ENCODE measurements at places on chromosomes 3 and 15. TPM values are rescaled to one million over a fixed set of nuclear protein-coding genes. Genes with fewer than 3 reads are reported as not detected.
A peak's percentile ranks its signal among the peaks of the same experiment; 100 is the strongest.

DNA sequence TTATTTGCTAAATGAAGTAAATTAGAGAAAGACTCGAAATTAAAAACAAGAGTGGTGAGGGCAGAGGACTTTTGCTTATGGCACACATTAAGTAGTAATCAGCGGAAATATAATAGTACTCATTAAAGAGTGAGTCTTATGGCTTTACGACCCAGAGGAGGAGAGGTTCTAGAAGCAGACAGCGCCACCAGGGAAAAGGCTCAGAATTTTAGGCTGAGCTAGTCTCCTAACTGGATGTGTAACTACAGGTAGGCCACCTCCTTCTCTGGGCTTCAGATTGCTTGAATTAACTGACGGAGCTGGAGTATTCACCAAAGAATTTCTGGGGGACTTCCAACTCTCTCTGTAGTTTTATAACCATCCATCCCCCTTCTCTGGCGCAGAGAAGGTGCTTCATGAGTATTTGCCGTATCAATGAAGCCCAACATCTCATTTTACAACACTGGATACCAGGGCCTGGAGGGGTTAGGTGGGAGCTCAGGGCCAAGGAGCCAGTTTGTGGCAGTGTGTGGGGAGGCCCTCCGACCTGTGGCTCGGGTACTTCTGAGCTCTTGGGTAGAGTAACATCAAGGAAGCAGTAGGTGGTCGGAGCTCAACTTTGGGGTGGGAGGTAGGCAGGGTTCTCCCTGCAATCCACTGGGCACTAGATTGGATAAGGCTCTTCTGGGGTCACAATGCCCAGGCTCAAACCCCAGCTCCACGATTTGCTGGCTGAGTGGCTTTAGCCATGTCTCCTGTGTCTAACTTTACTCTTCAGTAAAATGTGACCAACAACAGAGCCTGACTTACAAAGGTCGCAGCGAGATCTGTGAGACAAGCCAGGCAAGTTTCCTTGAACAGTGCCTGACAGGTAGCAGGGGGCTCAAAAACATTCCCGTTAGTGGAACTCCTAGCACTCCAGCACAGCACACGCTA is 1.1 kb downstream of the CHCHD4 start:
- peak overlapping the region; percentile 94 for H3K27ac ChIP-seq
- no peaks in the 10 kb centered on the region for H3K27me3 ChIP-seq
- H3K36me3 ChIP-seq, result no peaks in the 10 kb centered on the region

Gene LMAN1L
- total RNA-seq, result not detected

DNA sequence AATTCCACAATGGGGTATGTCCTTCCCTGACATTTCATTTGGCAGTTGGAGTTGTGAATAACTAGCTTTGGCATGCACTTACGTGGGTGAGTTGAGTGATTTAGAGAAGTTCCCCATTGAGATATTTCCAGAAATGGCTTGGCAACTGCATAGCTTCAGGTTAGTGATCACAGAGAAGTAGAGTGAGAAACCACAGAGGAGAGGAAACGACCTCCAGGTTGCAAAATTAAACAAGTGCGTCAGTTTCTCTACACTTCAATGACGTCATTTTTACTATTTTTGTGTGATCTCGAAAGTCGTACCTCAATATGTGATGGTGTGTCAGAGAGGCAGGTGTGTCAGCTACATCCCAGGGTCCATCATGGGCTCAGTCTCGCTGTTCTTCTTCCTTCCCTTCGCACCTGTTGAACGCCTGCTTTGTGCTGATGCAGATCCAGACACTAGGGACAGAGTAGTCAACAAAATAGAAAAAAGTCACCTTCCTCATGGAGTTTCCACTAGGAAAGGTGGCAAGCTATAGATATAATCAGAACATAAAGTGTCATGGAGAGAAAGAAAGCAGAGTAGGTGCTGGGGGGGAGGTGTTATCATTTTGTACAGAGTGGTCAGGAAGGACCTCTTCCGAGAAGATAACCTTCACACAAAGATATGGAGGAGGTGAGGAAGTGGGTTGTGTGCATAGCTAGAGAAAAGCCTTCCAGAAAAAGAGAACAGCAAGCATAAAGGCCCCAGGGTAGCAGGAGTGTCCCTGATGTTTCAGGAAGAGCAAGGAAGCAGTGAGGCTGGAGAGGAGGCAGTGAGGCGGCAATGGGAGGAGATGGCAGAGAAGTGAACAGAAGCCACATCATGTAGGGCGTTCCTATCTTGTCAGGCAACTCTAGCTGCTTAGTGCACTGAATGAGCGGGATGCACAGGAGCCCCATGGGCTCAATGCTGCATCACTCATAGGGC is 75.6 kb downstream of the MCTP2 start:
- DNase-seq, result no peak
- H3K4me1 ChIP-seq, result no peaks in the 10 kb centered on the region
- no peak overlapping the region for H3K27ac ChIP-seq
- no peak overlapping the region for H3K4me3 ChIP-seq

GRCh38 chr3:146692254-146692653 is 87.1 kb upstream of the PLSCR5 start:
- no peaks in the 10 kb centered on the region for H3K27me3 ChIP-seq

DNA sequence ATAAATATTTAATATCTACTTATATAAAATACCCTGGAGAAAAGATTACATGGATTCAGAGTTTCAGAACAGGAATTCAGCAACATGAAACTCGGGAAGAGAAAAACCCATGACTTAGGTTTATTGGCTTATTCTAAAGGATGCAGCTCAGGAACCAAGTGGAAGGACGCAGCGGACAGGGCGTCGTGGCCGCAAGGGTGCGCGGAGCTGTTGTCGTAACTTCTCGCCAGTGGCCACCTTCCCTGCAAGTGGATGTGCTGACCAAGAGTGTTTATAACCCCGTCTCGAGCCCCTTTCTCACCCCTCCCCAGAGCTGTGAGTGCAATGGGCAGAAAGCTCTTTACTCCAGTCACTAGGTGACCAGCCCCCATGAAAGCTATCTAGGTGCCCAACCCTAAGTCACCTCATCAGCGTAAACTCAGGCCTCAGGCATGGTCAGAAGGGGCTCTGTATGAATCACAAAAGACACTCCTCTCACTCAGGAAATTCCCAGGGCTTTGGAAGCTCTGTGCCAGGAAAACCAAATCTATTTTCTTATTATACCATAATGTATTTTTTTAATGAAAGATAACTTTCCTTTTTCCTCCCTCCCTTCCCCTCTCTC is 77.3 kb downstream of the CHRNA7 start:
- no peak overlapping the region for H3K4me3 ChIP-seq
- DNase-seq, result no peak
- no peak overlapping the region for H3K27ac ChIP-seq
- no peaks in the 10 kb centered on the region for H3K4me1 ChIP-seq

DNA sequence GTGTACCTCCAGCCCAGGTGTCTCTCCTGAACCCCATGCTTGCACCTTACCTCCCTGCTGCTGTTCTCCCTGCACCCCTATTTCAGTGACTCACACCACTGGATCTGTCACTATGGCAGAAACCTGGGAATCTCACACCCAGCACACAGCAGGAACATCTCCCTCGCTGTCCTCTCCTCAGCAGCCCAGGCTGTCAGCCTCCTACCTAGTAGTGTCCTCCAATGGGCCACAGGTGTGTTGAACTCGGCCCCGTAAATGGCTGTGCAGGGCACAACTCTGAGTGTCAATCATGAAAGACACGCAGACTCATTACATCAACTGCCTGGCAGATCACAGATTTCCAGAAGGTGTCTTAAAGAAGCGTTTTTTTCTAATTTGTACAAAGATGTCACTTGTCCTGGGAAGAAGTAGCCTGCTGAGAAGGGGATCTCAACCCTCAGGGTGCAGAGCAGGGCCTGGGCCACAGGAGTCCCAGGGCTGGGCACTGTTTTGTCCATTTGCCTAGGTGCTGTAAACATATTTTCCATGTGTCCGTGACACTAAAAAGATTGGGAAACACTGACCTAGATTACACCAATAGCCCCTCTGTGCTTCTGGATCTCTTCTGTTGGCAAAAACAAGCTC is 33.8 kb downstream of the HOMER2 start:
- DNase-seq, result no peak
- H3K4me3 ChIP-seq, result no peak overlapping the region

DNA sequence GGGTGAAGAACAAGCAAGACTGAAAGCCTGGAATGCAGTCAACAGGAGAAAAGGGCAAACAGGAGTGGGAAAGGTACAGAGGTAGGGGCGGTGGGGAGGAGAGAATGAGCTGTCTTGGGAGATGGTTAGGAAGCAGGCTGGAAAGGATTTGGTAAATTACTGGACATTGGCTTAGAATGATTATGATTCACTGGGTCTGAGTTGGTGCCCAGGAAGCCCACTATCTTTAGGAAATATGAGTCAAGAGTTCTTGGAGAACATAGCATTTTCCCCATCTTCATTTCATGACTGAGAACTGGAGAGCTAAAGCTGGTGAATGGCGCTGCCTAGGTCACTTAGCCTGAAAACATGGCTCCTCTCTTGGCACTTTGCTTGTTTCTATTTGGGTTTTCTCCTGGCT is 74.7 kb upstream of the C3orf80 start:
- DNase-seq, result no peak
- no peak overlapping the region for H3K27ac ChIP-seq
- no peaks in the 10 kb centered on the region for H3K4me1 ChIP-seq
- H3K4me3 ChIP-seq, result no peak overlapping the region
- H3K36me3 ChIP-seq, result no peaks in the 10 kb centered on the region
- H3K27me3 ChIP-seq, result no peaks in the 10 kb centered on the region

- DNase-seq, result no peak
- no peaks in the 10 kb centered on the region for H3K27me3 ChIP-seq
- H3K4me1 ChIP-seq, result no peaks in the 10 kb centered on the region
These were observed 450.3 kb upstream of the THRB start for GRCh38 chr3:24944805-24945520.

Gene PLOD2
- 57.0 TPM for total RNA-seq

DNA sequence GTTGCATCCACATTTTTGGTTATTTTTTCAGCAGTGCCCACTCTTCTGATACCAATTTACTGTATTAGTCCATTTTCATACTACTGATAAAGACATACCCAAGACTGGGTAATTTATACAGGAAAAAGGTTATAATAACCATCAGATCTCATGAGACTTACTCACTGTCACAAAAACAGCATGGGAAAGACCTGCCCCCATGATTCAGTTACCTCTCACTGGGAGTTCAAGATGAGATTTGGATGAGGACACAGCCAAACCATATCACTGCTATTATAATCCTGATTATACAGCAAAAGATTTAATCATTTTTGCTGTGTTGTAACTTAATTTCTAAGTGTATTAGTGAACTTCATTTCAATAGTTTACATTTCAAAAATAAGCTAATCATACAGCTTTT is 6.6 kb downstream of the ZBED2 start:
- H3K4me3 ChIP-seq, result no peak overlapping the region
- no peaks in the 10 kb centered on the region for H3K27me3 ChIP-seq
- no peak overlapping the region for H3K27ac ChIP-seq

- no peak for DNase-seq
- no peaks in the 10 kb centered on the region for H3K36me3 ChIP-seq
- H3K27ac ChIP-seq, result no peak overlapping the region
- peaks cover 23% of the 10 kb centered on the region for H3K4me1 ChIP-seq
- H3K4me3 ChIP-seq, result no peak overlapping the region
- H3K27me3 ChIP-seq, result no peaks in the 10 kb centered on the region
These were observed 22.1 kb upstream of the TJP1 start for GRCh38 chr15:29844290-29844903.

Gene MYL3
- 1.3 TPM for total RNA-seq

DNA sequence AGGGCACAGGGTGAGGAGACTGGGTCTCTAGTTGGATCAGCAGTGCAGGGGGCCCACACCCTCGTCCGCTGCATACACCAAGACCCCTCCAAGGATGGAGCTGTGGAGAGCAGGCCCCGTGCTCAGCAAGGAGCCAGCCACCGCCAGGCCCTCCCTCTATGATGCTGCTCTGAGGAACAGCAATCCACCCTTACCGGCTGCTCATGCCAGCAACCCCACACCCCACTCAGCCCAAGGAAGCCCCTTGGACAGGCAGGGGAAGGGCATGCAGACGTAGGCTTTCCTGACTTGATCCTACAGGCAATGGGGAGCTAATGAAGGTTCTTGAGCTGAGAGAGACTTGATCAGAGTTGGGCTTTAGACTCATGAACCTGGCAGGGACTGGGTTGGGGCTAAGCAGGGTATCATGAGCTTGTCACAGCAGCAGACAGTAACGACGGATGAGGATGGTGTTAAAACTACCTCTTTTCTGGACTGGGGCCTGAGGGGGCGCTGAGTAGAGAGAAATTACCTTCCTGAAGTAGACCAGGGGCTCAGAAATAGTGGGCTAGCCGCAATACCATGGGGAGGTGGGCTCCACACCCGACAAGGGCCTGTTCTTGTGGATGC is 50.5 kb upstream of the FGD5 start:
- H3K4me3 ChIP-seq, result no peak overlapping the region
- H3K27me3 ChIP-seq, result no peaks in the 10 kb centered on the region
- no peak for DNase-seq
- H3K4me1 ChIP-seq, result no peaks in the 10 kb centered on the region
- no peaks in the 10 kb centered on the region for H3K36me3 ChIP-seq

GRCh38 chr3:169526246-169526645 is 137.3 kb downstream of the MECOM start:
- peaks cover 4% of the 10 kb centered on the region for H3K27me3 ChIP-seq
- H3K4me3 ChIP-seq, result no peak overlapping the region
- no peaks in the 10 kb centered on the region for H3K36me3 ChIP-seq
- DNase-seq, result no peak

- peaks cover 2% of the 10 kb centered on the region for H3K4me1 ChIP-seq
- no peak for DNase-seq
- no peak overlapping the region for H3K27ac ChIP-seq
- H3K27me3 ChIP-seq, result no peaks in the 10 kb centered on the region
- H3K36me3 ChIP-seq, result no peaks in the 10 kb centered on the region
- H3K4me3 ChIP-seq, result no peak overlapping the region
These were observed 6.6 kb downstream of the TMEM212 start for GRCh38 chr3:171849617-171850319.
